ENCODE measurements at places on chromosomes 2 and 18.

DNA sequence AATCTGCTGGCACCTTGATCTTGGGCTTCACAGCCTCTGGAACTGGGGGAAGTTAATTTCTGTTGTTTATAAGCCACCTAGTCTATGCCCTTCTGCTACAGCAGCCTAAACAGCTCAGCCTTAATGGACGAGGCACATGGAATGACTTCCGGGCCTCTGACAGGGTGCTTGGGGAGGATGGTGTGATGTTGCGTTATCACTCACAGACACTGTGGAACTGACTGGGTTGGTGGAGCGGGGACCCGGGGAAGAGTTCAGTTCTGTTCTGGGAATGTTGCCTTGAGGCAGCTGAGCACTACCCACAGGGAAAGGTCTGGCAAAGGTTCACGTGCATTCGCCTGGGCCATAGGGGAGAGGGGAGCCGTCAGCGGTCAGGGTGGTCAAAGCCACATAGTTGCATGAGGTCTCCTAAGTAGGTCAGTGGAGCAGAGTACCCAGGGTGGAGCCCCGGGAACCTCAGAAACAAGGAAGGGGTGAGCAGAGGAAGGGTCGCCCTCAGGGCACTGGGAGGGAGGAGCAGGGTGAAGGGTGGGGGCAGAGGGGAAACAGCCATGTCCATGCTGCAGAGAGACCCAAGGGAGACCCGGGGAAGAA lies 36.2 kb downstream of the LRRFIP1 start:
- no peak for DNase-seq

- DNase-seq: no peak
Observed at GRCh38 chr18:58924473-58924872, 59.8 kb downstream of the ZNF532 start.

- no peak for DNase-seq
Observed at GRCh38 chr2:209383212-209383611, 40.6 kb upstream of the MAP2 start.

DNA sequence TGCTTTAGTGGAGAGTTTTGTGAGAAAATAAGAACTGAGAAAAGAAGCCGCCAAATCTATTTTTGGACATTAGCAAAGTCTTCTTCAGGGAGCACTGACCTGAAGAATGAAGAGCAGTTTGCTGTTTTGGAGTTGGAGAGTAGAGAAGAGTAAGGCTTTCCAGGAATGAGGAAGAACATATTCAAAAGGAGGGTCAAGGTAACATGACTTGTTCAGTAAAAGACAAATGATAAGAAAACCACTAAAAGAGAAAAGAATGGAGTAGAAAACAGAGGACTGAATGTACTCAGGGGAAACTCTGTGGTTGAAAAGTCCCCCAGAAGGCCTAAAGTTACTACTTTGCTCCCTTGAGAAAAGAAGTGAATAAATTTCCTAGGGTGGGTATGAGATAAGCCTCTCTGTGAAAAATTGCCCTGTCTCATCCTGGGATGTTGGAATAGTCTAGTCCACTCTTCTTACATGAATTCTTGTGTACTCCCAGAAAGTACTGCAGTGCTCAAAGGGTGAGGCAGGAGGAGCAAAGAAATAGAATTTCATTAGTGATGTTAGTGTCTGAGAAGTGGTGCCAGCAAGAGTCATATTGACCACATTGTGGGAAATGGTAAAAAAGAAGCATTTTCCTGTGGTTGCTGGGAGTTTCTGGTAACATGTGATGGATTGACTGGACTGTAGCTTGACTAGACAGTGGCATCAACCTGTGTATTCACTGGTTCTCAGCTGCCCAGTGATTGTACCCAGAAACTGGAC lies 27.8 kb downstream of the MBD5 start:
- DNase-seq: no peak

- DNase-seq: no peak
Observed at GRCh38 chr2:217913436-217913835, 89.4 kb downstream of the TNS1 start.

DNA sequence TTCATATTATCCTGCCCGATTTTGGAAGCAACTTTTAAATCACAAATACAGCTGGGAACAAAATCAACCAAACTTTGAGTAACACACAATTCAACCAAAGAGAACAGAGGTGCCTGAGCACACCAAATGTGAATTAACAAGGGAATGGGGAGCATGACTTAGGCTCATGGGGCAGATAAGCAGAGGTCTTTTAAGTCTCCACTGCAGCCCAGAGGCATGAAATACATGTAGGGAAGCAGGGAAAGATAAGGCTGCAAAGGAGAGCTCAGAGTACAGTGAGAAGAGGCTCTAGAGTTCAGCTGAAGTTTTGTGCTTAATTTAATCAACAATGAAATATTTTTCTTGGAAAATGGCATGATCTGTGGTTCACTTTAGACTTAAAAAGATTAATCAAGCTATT lies 49.0 kb downstream of the CYTIP start:
- DNase-seq: no peak

GRCh38 chr2:163732727-163733126 lies 3.1 kb downstream of the FIGN start:
- no peak for DNase-seq

GRCh38 chr2:178422097-178422496 lies 28.9 kb downstream of the PRKRA start:
- DNase-seq: no peak

GRCh38 chr2:104855221-104856085 lies 1.5 kb downstream of the POU3F3 start:
- no peak for DNase-seq

DNA sequence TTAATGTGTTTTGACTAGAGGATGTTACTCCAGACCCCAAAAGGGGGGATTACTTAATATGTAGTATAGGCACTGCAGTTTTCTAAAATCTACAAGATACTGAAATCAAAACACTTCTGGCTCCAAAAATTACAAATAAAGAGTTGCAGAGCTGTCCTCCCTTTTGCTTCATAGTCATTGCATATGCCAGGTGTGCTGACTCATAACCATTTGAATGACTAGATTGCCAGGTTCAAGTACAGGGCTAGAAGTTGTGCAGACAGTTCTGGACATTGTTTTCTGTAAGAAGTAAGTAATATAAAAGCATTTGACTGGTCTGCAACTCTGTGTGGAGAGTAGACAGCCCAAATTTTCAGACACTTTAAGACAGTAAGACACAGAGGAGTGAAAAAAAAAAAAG lies 6.7 kb downstream of the CWC22 start:
- no peak for DNase-seq

GRCh38 chr2:871926-872680 lies 78.5 kb upstream of the SNTG2 start:
- no peak for DNase-seq

- DNase-seq: no peak
Observed at GRCh38 chr2:108278631-108279030, 10.1 kb upstream of the SULT1C2 start.

DNA sequence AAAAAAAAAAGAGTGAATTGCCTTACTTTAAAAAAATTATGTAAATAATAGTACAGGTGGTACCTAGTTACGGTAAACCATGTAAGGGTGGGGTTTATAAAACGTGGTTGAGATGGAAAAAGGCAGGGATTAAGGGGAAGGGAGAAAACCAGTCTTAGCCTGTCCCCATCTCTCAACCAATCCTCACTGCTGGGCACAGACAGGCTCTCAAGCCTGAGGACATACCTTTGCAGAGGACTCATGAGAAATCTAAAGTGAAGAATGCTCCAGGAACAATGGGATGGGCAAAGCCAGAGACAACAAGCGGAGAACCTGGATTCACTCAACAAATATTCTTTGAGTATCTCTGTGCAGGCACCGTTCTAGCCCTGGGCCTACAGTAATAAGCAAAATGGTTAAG lies 3.4 kb upstream of the IGFBP2 start:
- DNase-seq: no peak

DNA sequence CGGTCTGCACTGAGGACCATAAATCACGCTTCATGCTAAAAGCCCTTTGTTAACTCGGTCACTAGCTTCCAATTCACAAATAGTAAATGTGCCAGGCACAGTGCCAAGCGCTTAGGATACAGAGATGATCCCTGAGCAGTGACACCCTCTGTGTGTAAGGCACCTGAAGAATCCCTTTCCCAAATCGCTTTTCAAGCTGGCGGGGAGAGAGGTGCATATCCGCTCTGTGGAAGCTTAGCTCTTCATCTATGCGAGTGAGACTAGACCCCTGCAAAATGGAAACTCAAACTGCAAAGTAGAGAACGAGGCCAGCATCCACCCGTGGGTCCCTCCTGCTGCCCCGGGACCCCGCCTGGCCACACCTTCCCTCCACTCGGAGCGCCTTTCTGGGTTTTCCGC lies 2.4 kb downstream of the PIEZO2 start:
- no peak for DNase-seq

DNA sequence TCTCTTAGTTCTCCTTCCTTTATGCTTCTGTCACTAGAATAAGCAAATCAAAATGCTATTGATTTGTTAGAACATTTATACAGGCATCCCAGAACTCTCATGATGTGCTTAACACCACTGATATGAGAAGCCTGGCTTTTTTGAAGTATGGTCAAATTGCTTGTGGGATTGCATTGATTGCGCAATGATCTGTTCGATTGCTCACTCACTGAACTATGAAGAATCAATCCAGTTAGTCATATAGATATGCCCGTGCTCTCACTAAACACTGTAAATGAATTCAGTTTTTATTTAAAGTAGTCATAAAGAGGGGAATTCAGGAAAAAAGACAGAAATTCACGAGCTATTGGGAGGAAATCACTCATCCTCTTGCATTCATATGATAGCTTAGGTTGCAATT lies 1237.8 kb downstream of the SUCLG1 start:
- no peak for DNase-seq

- DNase-seq: no peak
Observed at GRCh38 chr18:10566390-10566789, 40.6 kb downstream of the NAPG start.

GRCh38 chr18:76498064-76498463 lies 3.0 kb upstream of the ZNF516 start:
- no peak for DNase-seq

- DNase-seq: no peak
Observed at GRCh38 chr2:190409616-190410015, 1.5 kb downstream of the MFSD6 start.

DNA sequence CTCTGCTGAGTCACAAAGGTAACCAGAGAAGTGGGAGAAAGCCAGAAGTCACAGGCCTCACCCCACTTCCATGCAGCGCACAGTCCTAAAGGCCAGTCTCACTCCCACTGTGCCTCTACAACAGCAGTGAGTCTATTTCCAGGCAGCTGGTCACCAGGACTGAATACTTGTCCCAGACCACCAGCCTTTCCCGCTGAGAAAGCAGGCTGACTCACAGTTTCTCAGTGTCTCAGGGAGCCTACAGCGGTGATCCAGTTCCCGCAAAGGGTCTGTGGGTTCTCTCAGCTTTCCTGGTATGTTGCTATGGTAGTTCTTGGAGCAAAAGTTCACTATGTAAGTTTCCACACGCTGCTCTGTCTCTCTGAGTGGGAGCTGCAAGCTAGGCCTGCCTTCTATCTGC lies 622.5 kb downstream of the RNF144A start:
- DNase-seq: no peak

GRCh38 chr2:45554742-45555140 lies 56.3 kb downstream of the SRBD1 start:
- no peak for DNase-seq

- no peak for DNase-seq
Observed at GRCh38 chr2:220892018-220892634, 680.0 kb downstream of the EPHA4 start.

DNA sequence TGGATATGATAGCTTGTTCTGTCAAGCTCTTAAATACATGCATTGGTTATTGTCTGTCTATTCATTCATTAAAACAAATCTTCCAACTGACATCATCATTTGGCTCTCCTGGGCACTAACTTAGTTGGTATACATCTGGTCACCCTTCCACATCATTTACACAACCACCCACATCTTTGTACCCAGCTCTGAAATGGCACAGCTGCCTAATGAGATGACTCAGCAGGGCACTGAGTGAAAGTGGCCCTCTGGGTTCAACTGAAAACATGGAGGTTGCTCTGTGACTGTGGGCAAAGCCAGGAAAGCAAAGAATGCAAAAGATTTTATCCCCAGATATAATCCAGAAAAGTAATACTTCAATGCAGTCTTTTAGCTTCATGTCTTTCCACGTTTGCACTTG lies 234.0 kb upstream of the MAP2 start:
- DNase-seq: no peak

DNA sequence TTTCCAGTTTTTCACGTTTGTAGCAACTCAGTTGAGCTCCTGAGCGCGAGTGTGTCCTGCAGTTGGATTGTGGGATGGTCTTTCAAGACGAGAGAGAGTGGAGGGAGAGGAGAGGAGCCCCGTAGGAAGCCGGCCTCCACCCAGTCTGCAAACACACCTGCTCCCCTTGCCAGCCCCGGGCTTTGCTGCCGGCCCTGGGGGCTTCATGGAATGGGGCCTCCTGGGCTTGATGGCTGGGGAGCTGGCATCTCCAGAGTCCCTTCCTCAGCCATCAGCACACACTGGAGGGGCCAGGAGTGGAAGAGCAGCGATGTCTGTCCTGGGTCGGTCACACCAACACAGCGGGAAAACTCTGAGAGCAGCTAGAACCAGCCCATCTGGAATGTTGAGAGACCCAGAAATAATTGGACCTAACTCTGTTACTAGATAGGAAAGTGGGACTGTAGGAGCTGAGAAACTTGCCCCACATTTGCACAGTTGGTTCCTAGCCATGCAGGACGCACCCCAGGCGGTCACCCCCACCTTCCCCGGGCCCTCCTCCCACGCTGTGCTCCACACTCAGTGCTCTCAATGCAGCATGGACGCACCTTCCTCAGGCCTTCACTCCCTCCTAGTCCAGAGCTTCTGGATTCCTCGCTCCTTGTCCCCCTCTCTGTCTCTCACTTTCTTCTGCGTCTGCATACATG lies 69.6 kb downstream of the PTGR3 start:
- DNase-seq: no peak

GRCh38 chr2:64454386-64455332 lies 697 bp downstream of the LGALSL start:
- peak; percentile 89 for DNase-seq

GRCh38 chr2:149005471-149006077 lies 32.9 kb upstream of the LYPD6B start:
- DNase-seq: no peak

DNA sequence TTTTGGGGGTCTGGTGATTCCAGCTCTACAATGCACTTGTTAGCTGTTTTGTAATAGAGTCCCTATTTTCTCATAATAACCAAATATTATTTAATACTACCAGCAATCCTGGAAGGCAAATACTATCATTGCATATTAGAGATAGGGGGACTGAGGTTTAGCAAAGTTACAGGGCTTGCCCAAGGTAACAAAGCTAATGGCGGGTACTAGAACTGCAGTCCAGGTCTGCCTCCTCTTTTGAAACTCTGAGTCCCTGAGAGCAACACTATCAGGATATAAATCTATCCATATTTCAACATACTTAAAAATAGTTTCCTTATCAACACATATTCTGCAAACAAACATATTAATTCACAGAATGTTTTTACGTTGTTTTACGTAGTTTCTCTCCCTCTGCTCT lies 235.5 kb upstream of the ACVR2A start:
- no peak for DNase-seq
